Lung (tissue), 17 donors: ENCODE measurements at places on chromosomes 11 and 22.

DNA sequence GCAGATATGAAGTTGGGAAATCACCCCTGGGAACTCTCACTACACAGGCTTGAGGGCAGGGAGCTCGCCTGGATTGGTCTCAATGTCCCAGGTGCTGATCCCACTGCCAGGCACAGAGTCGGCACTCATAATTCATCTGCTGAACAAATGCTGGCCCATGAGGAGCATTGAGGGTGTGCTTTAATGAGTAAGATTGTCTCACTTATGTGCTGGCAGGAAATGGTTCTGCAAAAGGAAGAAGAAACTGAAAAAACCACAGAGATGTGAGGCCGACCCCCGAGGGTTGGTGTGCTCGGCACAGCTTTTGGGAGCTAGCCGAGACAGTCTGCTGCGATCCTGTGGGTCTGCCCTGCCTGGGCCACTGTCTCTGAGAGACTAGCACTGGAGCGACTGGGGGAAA, 9.4 kb downstream of the PLAAT2 start:
- DNase-seq = no peak

- DNase-seq = peak; percentile 69
Observed at GRCh38 chr22:45246060-45246985, 5.6 kb upstream of the KIAA0930 start.

- no peak for DNase-seq
Observed at GRCh38 chr11:10824888-10825287, 16.2 kb upstream of the EIF4G2 start.

GRCh38 chr11:68329978-68330699, 17.7 kb downstream of the LRP5 start:
- peak; percentile 81 for DNase-seq

- DNase-seq = no peak
Observed at GRCh38 chr22:21587803-21588611, 20.5 kb downstream of the UBE2L3 start.

GRCh38 chr11:908273-908672, 2.3 kb downstream of the CHID1 start:
- DNase-seq = no peak

GRCh38 chr22:48173061-48173772, 1410.8 kb downstream of the TBC1D22A start:
- DNase-seq = no peak

GRCh38 chr11:31620434-31620833, 110.9 kb downstream of the ELP4 start:
- no peak for DNase-seq

DNA sequence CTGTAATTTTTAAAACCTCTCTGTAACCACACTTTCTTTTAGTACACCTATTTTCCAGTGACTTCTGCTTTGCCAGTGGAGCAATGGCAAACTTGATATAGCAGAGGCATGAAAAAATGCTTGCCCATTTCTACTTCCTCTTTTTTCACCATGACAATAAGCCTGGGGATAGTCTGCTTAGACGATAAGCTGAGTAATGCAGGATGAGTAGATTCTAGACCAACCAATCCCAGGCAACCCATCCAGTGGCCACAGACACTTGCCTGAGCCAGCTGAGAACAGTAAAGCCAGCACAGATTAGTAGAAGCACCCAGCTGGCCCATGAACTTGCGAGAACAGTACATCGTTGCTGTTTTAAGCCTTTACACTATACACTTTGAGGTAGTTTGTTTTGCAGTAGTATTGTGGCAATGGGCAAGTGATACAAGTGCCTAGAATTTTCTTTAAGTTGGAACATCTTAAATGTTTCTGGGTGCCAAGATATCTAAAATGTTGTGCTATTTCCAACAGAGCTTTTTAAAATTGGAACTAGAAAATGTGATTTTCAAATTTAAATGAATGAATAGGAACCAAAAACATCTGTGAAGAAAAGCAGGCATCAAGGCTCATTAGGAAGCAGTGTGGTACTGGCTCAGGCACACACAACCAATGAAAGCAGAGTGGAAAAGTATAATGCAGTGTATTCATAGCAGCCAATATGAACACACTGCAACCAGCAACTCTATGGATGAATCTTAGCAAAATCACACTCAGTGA, 37.7 kb downstream of the DDI1 start:
- no peak for DNase-seq

- no peak for DNase-seq
Observed at GRCh38 chr11:16295592-16295991, 60.8 kb downstream of the SOX6 start.

- no peak for DNase-seq
Observed at GRCh38 chr11:124640666-124641065, 18.0 kb downstream of the TBRG1 start.

DNA sequence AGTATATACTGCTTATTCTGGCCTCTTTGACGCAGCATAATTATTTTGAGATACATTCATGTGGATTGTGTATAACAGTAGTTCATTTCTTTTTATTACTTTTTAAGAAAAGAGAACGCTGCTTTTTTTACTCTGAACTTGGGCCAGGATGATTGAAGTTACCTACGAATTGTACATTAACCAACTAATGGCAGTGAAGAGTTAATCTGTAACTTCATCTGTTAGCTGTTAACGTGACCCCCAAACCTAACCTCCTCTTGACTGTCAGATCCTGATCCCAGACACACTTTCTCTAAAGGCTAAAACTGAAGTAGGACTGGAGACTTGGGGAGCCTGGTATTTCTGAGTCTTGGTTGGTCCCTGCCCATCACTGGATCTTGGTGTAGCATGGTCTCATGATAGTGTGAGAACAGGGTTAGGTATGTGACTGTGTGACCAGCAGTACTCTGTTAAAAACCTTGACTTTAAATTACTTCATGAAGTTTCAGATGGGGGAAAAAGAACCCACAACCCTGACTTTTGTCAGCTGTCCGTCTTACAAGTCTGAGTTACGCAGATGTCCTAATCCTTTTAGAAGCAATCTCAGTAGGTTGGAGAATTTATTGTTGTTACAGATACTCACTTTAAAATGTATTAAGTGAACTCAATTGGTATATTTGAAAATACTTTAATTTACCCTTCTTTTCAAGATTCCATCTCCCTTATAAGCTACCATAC, 39.4 kb downstream of the C22orf31 start:
- DNase-seq = no peak

DNA sequence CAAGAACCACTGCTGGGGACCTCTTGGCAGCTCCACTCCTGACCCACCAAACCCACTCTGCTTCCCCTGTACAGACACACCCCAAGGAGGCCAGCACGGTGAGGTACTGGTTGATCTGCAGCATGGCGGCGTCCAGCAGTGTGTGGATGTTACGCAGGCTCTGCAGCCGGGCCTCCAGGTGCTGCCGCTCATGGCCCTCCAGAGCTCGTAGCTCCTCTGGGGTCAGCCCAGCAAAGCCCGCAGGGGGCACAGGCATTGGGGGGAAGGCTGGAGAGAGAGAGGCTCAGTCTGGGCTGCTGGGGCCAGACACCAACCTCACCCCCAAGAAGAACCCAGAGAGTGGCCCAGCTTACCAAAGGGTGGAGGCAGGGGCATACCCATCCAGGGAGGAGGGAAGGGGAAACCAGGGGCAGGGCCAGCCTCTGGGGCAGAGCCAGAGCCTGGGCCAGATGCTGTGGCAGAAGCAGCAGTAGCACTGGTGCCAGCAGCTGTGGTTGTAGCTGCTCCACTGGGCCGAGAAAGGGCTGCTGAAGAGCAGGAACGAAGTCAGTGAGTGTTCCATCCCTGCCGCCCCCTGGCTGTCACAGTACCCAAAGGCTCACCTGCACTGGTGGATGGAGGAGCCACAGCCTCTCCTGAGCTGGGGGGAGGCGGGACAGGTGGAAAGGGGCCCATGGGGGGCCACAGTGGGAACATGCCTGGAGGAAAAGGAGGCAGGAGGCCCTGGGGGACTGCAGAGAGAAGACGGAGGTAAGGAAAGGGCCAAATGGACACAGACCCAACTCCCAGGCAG, 4.5 kb downstream of the SYVN1 start:
- DNase-seq = no peak

DNA sequence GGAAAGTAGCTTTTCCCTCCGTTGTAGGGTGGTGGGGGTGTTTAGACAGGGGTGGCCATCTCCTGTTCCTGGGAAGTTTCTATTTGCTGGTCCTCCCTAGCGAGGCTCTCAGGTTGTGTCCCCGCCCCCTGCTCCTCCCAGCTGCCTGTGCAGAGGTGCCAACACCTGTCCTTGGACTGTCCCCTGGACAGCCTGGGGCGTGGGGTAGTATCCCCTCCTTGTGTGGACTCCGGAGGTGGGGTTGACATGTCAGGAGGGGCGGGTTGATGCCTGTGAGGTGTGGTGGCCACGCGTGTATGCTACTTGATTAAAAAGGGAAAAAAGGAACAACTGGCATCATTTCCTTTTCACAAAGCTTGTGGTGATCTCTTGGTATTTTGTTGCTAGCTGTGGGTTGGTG, 14.3 kb upstream of the RANBP1 start:
- DNase-seq = no peak

- no peak for DNase-seq
Observed at GRCh38 chr11:69649576-69649900, 8.6 kb downstream of the CCND1 start.

DNA sequence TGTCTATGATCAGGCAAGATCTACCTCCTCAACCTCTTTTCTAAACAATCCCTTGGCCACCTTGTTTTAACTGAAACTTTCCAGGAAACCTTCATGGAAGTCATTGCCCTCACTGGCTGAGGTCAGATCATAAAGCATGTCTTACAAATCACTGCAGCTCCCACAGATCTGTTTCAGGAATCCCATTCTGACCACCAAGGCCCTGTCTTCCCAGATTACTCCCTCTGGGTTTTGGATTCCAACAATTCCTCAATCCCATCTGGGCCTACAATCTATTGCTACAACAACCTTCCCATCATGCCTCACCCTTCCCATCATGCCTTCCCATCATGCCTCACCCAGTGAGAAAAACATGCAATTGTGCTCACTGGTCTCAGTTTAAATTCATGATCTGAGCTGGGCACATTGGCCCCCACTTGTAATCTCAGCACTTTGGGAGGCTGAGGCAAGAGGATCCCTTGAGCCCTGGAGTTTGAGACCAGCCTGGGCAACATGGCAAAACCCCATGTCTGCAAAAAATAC, 15.9 kb downstream of the ADAMTS15 start:
- DNase-seq = no peak

DNA sequence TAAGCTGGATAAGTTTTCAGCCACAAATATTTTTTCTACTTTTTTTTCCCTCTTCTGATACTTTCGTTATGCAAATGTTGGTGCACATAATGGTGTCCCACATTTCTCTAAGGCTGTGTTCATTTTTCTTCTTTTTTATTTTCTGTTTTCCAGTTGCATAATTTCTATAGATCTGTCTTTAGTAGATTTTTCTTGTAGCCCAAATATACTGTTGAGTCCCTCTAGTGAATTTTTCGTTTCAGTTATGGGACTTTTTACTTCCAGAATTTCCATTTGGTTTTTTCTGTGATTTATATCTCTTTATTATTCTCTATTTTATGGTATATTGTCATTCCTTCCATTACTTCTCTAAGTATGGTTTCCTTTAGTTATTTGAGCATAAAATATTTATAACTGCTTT, 72.0 kb downstream of the SWAP70 start:
- DNase-seq = no peak

- DNase-seq = peak; percentile 44
Observed at GRCh38 chr22:24420072-24420976, 7.1 kb upstream of the ADORA2A start.

GRCh38 chr11:15714641-15715399, 600.1 kb downstream of the INSC start:
- no peak for DNase-seq

- DNase-seq = no peak
Observed at GRCh38 chr11:68667511-68668500, 16.5 kb upstream of the GAL start.

DNA sequence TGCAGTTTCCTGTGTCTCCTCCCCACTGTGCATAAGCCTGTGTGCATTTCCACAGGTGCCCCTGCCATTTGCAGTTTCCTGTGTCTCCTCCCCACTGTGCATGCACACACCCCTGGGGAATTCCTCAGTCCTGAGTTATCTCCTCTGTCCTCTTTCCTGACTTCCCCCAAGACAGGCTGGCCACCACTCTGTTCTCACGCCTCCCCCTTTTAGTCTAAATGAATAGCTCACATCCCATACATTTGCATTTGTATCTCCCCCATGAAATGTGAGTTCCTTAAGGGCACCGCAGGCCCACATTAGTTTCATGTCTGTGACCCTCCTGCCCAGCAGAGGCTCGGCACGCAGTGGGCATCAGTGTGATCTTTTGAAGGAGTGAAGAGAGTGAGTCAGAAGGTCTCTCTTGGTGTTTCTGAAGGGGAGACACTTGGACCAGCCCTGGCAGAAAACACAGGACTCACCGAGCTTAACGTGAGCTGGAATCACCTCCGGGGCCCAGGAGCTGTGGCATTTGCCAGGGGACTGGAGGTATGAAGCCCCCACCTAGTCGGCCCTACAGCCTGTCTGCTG, 6.2 kb downstream of the LRRC74B start:
- DNase-seq = no peak

- no peak for DNase-seq
Observed at GRCh38 chr22:38267086-38267485, 5.7 kb downstream of the TMEM184B start.

DNA sequence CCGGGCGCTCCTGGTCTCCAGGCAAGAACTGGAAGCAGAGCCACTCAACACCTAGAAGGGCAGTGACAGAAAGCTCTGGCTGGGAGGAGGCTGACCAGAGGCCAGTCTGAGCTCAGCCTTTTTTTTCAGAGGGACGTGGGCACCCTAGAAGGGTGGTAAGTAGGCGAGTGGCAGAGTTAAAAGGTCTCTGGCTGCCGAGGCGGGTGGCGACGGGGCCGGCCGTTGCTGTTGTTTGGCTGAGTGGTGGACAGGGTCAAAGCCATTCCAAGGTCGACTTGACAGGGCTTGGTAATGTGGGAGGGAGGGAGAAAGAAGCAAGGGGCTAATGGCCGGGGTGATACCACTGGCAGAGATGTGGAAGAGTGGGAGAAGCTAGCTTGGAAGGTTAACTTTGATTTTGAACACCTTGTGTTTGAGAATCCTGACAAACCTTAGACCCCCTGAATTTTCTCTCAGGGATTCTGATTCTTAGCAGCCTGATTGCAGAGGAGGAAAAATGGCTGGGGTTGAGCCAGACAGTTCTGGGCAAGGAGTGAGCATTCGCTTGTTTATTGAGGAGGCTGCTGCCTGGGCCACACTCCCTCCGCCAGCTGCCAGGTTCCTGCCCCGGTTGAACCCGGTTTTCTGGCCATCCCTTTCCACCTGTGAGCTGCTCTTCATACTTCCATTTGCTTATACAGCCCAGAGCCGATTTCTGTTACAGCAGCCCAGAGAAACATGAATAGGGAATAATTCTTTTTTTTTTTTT, 868 bp upstream of the SYCE3 start:
- no peak for DNase-seq

GRCh38 chr11:4065086-4065485, 29.5 kb upstream of the RRM1 start:
- DNase-seq = no peak

- no peak for DNase-seq
Observed at GRCh38 chr11:12089473-12089872, 20.9 kb upstream of the MICAL2 start.

DNA sequence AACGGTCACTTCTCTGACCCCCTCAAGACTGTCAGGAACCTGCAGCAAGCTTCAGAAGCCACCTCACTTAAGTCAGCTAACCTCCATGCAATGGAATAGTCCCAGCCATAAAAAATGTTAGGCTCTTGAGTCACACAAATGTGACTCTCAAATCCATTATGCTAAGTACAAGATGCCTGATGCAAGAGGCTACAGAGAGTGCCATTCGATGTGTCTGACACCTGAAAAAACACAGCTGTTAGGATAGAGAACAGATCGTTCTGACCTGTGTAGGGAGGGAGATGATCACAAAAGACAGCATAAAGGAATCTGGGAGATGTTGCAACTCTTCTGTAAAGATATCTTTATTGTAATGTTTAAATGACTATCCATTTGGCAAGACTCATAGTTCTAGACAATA, 712.4 kb downstream of the TBC1D22A start:
- DNase-seq = peak; percentile 32
